Stimulated activated CD4-positive, alpha-beta T cell treated with anti-CD3 and anti-CD28 coated beads, Interleukin-1b, Interleukin-23, amount 100 ng/mL, for 1 hour (primary cell): ENCODE measurements at places on chromosomes 1 and 21.
A peak's percentile ranks its signal among the peaks of the same experiment; 100 is the strongest.

DNA sequence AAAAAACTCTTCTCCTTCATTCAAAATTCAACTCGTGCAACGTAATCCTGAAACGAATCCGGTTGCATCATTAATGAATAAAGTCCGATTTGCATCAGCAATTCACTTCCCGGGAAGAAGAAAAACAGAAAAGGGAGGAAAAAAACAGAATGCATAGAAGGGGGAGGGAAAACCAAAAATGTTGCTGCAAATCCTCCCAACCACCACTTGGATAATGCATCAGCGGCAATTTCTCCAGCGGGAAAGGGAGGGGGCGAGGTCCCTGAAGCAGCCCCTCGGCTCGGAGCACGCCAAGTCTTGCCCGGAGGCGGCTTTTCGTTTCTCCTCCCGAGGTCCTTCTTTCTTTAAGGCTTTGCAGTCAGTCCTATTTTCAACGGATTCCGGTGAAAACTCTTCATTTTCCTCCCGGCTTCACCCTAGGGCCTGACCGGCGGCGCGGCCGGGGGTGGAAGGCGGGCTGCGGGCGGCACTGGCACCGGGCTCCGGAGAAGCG is 723 bp downstream of the CDC42BPA start:
- no peak for DNase-seq

GRCh38 chr1:145918144-145918991 is at the start of gene PEX11B:
PEX11B (minus strand) TSS chr1:145918717; CDS start chr1:145918688, 29 bp downstream.
- peak; percentile 88 for DNase-seq

DNA sequence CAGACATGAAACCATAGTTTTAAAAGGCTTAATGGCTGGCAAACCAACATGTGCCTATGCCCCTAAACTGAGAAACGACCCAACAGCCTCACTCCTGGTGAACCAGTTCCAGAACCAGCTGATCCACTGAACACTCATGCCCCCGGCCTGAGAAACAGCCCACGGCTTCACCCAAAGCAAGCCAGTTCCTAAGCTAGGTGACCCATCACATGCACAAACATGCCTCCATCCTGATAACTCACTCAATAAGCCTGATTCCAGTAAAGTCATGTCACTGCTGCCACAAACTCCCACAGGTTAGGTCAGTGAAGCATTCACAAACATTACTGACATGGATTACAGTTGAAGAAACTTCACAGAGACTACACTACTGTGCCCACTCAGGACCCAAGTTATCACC is 161.6 kb downstream of the USH2A start:
- no peak for DNase-seq

- no peak for DNase-seq
Measured at GRCh38 chr1:117146072-117146471, 24.5 kb upstream of the TRIM45 start.

- no peak for DNase-seq
Measured at GRCh38 chr1:171984850-171985485, 143.7 kb downstream of the DNM3 start.

DNA sequence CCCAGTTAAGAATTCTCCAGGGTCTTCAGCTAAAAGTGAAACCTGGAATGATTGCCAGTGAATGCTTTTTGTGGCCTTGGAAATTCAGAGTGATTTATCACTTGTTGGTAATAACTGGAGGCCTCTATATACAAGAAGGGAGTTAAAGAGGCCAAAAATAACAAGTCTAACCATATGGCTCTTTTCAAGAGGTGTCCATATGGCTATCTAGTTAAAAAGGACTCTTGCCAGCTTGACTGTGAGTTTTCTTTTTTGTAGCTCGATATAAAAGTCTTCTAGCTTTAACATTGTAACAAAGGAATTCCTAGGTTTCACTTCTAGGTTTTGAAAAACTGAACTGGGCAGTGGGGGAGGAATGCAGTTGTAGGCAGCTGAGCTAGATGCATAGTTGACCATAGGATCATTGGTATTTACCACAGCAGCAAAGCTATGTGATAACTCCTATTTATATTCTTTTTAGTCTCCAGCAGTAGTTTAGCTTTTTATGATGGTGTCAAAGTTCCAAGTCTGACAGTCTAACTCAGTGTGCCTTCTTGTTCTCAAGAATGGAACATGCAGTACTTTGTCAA is 44.4 kb downstream of the CACHD1 start:
- no peak for DNase-seq
